ENCODE measurements at places on chromosomes 6 and 20.

DNA sequence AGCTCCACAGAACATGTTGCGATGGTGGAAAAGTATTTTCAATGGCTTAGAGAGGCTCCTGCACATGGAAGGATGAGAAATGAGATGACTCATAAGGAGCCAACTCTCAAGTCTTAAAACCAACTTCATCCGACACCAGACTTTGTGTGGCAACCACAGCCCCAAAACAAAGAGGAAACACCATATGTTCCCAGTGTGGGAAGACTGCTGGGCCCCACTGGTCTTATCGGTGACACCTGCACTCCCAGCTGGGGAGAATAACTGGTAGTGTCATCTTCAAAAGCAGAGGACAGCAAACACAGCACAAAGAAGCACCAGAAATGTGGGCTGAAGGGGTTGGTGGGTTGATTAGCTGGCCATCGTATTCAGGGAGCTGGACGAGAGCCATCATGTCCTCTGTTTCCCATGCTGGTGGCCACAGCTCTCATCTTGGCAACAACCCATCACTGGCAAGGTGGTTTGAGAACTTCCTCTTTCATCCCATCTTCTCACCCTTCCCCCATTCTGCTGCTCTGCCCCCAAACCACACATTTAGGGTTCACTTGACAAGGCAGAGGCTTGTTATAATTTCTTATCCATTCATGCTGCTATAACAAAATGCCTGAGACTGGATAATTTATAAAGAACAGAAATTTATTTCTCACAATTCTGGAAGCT lies 46.0 kb upstream of the TASP1 start:
- DNase-seq = no peak

GRCh38 chr20:25389858-25390537 lies 637 bp downstream of the ABHD12 start:
- DNase-seq = peak; percentile 2

- no peak for DNase-seq
Measured at GRCh38 chr20:17617212-17617867, 47.5 kb downstream of the DSTN start.

DNA sequence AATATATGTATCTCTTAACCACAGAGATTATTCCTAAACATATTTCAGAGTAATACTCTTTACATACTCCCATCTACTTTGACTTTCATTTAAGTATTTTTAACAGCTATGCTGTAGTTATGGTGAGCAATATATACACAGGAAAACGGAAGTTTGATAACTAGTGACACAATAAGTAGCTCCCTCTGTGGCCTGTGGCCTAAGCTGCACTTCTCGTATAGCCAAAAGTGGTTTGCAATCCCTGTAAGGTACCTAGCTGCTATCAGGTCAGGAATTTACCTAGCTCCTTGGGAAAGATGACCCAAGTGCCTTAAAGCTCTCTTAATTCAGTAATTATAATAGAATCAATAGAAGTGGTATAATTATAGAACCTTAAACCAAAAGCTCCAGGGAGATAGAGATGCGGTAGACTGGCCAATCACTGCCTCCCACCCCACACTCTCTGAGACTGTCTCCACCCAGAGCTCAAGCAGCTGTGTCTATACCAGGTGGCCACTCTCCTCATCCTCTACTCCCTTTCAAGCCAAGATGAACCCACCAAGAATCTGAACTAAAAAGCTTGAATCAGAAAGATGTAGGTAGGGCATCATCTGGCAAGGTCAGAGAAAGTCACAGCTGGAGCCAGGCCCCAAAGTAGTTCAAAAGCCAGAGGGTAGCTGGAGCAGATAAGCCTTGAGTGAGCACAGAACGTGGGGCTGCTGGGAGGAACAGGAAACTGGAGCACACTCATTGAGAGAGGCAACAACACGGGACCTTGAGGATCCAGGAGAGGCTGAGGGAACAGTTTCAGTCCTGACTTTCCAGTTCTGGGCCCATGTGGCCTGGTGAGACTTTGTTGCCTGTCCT lies 84.9 kb upstream of the ASF1A start:
- DNase-seq = no peak

GRCh38 chr6:43181942-43182860 lies at the start of gene CUL9:
Gene CUL9 (plus strand): TSS chr6:43182196. CDS start chr6:43184311, 2,115 bp downstream.
- DNase-seq = peak; percentile 84

DNA sequence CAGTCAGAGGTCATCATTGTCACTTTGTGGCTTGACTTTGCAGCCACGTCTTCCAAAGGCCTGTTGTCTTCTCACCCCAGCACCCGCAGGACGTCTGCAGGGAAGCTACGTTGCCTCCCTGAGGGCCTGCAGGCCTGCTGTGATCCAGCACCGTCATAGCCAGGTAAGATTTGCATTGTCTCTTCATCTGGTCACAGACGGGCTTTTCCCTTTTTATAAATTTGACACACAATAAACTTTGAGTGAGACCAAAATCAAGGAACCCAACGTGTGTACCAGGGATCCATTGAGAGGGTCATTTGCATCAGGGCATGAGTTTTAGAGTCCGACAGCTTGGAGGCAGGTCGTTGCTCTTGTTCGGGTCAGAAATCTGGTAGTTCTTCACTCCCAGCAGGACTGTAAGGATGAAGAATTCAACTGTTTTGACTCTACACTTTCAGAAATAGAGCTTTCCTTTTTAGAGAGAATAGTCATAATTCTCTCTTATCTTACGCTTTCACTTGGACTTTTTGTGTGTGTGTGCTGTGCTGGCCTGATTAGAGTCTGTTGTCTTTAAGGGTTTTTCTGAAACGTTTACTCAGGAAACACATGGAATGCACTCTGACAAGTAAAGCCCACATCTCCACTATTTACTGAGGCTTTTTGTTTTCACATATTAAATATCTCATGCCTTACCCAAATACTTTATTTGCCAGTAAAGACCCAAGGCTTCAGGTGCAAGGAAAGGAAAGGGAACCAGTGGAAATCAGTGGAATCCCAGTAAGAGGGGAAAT lies 177.2 kb upstream of the TAB2 start:
- peak; percentile 95 for DNase-seq

DNA sequence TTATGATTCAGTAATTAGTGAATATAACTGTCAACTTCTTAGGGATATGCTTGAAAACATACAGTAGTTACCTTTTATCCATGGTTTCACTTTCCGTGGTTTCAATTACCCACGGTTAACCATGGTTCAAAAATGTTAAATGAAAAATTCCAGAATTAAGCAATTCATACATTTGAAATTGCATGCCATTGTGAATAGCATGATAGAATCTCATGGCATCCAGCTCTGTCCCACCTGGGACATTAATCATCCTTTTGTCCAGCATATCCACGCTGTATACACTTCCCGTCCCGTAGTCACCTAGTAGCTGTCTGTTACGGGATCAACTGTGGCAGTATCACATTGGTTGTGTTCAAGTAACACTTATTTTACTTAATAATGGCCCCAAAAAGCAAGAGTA lies 781.7 kb upstream of the CITED2 start:
- no peak for DNase-seq

DNA sequence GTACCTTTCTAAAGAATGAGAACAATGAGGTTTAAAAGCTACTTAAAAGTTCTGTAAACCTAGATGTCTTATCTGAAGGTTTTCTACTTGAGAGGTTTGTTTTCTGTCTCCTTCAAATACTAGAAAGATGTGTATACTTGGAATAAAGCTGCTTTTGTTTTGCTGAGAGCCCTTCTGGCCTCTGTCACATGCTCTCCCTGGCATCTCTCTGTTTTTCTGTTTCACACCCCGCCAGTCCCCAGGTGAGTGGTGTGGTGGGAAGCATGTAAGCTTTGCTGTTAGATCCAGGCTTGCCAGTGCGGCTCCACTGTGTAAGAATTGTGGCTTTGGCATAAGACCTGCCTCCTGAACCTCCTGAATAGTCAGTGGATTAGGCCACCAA lies 56.8 kb downstream of the SNX9 start:
- DNase-seq = no peak

GRCh38 chr20:5705827-5706226 lies 44.4 kb upstream of the SHLD1 start:
- DNase-seq = no peak

- DNase-seq = no peak
Measured at GRCh38 chr6:138272533-138273315, 54.4 kb upstream of the PBOV1 start.

DNA sequence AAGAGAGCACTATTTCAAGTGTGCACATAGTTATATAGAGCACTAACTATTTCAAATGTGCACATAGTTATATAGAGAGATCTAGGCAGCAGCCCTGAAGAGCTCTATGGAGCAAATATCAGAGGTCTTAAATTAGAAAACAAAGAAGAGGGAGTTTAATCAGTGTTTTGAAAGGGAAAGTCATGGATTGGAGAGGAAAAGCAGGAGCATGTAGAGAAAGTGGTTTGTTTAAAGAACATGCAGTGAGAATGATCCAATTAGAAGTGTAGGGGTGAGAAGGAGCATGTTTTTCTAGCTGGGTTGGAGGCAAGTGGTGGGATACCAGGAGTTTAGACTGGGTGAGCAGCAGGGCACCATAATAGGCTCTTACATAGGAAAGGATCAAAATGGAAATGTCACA lies 17.2 kb downstream of the TREML1 start:
- no peak for DNase-seq

DNA sequence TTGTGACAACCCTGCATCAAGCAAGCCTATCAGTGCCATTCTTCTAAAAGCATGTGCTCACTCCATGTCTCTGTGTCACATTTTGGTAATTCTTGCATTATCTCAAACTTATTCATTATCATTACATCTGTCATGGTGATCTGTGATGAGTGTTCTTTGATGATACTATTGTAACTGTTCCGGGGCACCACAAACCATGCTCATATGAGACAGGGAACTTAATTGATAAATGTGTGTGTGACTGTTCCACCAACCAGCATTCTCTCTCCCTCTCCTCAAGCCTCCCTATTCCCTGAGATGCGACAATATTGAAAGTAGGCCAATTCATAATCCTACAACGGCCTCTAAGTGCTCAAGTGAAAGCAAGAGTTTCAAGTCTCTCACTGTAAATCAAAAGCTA lies 4.0 kb downstream of the HUS1B start:
- DNase-seq = peak; percentile 35

GRCh38 chr6:5050009-5050408 lies 35.1 kb upstream of the PPP1R3G start:
- DNase-seq = no peak

DNA sequence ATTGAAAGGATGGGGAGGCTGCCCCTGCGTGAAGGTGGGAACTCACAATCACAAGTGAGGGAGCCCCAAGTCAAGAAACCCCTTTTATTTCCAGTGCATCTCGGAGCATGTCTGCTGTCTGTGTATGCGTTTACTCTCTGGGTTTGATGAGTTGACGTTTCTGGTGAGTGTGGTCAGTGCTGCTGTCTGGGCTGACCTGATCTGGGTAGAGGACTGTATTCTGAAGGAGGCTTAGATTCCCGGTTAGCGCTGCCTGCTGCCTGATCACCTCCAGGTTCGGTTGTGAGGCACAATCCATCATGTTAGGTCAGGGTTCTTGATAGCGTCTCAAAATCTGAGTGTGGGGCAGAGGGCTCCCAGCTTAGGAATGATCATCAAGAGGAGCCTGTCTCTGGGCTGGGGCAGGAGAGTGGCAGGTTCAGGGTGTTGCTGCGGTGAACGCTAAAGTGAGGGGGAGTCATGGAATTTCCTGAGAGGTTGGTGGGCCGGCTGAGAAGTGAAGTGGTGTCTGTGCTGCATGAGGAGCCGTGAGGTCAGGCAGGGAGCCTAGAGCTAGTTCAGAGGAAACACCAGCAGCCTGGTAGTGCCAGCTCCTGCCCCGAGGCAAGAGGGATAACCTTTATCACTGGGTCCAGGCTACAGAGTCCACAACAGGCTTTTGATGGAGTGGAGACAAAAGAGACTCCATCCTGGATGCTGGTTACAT lies 225.3 kb upstream of the CST7 start:
- DNase-seq = no peak

DNA sequence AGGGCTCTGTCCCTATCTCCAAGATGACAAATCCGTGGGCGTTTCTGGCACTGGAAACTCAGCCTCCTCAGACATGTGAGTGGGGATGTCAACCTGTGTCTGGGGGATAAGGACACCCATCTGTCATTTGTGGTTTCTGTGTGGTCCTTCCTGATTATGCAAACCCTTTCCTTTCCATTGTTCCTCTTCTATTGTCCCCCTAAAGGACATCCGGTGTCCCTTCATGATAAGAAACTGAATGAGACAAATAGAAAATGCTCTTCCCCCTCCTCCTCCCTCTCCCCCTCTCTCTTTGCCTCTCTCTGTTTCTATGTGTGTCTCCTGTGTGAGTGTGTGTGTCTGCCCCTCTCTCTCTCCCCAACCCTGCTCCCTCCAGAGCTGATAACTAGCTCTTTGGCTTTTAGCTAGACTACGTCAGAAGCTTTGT lies 11.5 kb upstream of the GLP1R start:
- DNase-seq = no peak

DNA sequence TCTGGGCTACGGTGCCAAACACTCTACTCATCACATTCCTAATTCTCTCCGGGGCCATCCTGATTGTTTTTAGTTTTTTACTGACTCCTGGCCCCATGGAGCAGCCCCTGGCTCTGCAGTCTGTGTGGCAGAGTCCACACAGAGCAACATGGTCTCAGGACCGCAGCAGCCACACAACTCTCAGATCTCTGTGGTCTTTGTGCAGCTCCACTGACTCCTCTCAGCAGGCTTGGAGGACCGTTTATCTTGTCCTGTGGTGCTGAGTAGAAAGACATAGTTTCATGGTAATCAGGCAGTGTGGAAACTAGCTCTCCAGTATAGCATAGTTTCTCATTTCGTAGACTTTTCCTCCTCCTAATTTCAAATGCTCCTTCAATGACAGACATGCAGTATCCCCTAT lies 168.4 kb downstream of the EDN1 start:
- DNase-seq = no peak

DNA sequence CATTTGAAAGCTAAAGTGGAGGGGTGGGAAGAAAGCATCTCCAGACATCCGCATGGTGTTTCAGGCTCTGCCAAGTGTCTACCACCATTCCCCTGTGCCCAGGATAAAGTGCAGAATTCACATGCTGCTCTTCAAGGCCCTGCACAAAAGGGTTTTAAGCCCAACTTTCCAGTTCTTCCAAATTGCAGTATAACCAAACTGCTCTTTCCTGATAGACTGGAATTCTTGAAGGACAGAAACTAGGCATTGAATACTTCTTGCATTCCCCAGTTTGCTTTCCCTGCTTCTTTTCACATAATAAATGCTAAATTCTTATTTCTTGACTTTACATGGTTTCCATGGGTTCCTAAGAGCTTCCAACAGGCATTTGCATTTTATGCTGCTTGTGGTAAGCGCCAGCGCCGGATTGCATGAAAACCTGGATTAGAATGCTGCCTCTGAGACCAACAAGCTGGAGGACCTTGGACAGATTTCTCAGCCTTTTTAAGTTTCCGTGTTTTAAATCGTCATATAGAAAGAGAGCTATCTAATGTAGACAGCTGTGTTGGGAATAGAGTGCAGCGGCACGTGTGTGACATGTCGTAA lies 7.9 kb downstream of the SOX4 start:
- DNase-seq = no peak

GRCh38 chr6:153015094-153015640 lies 12.7 kb upstream of the MTRF1L start:
- DNase-seq = no peak

DNA sequence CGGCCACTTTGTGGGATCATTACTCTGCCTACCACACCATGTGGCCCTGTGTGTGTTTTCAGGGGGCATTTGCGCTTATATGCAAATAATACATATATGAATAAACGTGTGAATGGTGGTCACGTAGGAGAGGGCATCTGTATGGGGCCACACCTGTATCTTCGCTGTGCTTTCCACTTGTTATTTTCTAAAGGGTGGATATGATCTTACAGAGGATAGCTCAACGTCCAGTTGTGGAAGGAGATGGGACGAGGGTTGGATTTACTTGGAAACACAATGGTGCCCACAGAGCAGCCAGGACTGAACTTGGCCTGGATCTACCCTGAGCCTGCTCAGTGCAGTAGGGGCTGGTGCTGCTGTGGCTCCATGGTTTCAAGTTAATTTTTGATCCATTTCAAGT lies 93.3 kb downstream of the YTHDF1 start:
- no peak for DNase-seq

- no peak for DNase-seq
Measured at GRCh38 chr20:44586289-44586911, 4.0 kb downstream of the PKIG start.

Measured in T-helper 2 cell (primary cell).